Immature natural killer cell (primary cell): ENCODE measurements at places on chromosomes 12 and 14. TPM values are rescaled to one million over a fixed set of nuclear protein-coding genes. Genes with fewer than 3 reads are reported as not detected.
A peak's percentile ranks its signal among the peaks of the same experiment; 100 is the strongest.

DNA sequence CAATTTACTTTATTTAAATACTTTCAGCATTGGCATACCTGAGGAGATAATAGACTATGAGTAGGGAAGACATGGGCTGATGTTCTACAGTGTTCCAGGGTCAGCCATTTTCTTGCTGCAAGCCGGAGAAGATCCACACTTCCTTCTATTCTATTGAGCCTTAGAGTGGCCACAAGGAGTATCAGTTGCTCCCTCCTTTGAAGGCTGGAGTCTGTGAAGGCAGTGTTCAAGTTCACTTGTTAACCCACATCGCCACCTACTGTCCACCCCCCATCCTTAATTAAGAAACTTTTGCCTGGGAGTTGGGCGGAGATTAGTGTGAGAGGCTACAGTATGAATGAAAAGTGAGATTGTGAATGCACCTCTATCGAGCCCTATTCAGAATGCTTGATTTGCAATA, 666.6 kb downstream of the NRXN3 start:
- no peaks in the 10 kb centered on the region for H3K27me3 ChIP-seq
- no peak for DNase-seq
- H3K36me3 ChIP-seq, result no peaks in the 10 kb centered on the region
- no peaks in the 10 kb centered on the region for H3K4me1 ChIP-seq

DNA sequence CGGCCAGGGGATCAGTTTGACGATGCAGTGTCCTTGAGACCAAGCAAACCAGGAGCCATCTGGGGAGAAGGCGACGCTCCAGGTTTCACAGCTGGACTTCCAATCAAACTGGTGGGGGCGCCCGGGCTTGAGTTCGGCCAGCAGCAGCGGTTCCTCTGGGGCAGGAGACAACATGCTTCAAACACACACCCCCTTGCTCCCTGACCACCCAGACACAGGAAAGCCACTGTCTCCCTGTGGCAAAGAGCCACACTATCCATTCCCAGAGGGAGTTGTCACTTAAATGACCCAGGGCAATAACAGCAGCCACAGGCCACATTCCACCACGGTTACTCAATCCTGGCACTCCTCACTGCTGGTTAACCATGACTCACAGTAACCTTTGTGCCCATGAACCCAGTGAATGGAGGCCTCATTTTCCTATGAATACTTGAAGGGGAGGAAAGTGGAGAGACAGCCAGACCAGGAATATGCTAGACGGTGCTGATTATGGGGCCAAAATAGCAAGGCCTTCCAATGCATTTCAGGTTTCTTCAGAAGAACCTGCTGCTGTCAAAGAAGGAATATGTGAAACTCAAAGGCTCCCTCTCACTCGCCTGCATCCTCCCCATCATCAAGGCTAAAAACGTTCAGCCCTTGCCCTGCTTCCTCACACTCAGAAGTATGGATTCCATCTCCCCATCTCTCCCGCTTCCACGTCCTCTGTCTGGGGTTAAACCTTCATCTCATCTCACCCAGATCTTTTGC, 8.5 kb downstream of the WSB2 start:
- no peak overlapping the region for H3K4me3 ChIP-seq
- DNase-seq, result no peak
- peaks cover 22% of the 10 kb centered on the region for H3K4me1 ChIP-seq
- H3K27ac ChIP-seq, result peak overlapping the region; percentile 45

NDRG2 gene
- 10.9 TPM for polyA plus RNA-seq

SLCO1B1 gene
- polyA plus RNA-seq, result not detected

ZC2HC1C gene
- not detected for polyA plus RNA-seq
